ENCODE measurements at places on chromosomes 3 and 15.

- DNase-seq = no peak
Observed at GRCh38 chr3:147945968-147946519, 536.9 kb downstream of the ZIC1 start.

DNA sequence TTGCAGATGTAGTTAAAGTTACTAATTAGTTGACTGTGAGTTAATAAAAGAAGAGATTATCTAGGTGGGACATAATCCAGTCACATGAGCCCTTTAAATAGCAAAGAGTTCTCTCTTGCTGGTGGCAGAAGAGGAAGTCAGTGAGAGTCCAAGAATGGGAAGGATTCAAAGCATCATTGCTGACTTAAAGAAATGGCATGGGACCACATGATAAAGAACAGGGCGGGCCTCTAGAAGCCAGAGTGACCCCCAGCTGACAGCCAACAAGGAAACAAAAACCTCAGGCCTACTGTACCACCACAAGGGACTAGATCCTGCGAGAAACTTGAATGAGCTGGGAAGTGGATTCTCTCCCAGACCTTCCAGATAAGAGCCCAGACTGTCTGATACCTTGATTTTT lies 447.2 kb upstream of the CCDC54 start:
- no peak for DNase-seq

DNA sequence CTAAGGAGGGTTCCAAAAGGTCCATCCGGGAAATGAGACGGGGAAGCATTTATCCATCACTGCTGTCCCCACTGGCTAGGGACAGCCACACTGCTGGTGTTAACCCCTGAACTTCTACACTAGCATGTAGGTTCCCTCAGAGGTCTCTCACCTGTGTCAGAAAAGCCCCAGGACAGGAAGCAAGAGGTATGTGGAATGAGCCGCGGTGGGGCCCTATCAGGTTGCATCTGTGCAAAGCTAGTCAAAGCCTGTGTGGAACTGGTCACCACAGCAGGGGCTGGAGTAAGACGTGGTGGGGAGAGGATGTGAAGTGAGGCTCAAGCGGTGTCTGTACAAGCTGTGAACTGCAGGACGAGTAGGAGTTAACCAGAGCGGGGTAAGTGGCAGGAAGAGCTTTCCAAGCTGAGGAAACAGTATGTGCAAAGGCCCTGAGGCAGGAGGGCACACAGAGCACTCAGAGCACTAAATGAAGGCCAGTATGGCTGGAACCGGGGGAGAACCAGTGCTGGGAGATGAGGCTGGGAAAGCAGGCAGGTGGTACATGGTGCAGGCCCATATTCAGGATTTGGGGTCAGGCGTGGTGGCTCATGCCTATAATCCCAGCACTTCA lies 57.8 kb downstream of the MEGF11 start:
- no peak for DNase-seq

GRCh38 chr3:119849126-119849525 lies 67.2 kb downstream of the NR1I2 start:
- no peak for DNase-seq

DNA sequence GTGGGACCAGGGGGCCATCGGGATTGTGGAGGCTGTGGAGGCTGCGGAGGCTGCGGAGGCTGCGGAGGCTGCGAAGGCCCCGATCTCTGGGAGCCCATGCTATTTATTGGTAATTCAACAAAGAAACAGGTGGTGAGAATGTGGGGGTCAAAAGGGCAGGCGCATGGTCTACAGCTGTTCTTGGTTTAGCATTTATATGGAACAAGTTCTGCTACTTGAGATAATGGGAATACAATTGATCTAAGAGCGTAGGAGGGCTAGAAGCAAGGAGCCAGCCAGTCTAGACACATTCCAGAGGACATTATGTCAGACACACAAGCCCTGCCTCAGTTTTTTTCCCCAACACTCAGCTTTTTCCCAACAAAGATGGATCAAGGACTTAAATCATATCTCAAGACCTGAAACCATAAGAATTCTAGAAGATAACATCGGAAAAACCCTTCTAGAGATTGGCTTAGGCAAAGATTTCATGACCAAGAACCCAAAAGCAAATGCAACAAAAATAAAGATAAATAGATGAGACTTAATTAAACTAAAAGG lies 20.1 kb downstream of the C3orf80 start:
- no peak for DNase-seq

- no peak for DNase-seq
Observed at GRCh38 chr3:70527026-70527425, 214.6 kb upstream of the MDFIC2 start.

- DNase-seq = no peak
Observed at GRCh38 chr15:90286678-90287077, 21.2 kb downstream of the NGRN start.

GRCh38 chr15:100869151-100869999 lies 10.3 kb upstream of the ALDH1A3 start:
- DNase-seq = no peak

DNA sequence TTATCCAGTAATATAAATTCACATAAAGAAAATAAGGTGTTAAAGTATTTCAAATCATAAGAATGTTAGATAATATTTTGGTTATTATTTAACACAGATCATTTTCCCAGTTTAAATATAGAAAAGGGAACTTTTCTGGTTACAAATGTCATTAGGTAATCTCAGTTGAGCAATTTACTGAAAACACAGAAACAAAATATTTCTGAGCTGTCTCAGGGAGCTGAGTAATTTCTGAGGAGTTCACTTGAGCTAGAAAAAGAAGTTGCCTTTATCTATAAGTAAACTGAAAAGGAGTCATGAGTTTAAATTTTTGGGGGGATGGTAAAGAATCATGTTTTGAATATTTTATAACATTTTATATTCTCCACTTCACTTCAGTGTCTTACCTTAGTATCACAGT lies 855.4 kb upstream of the ARPP21 start:
- DNase-seq = no peak

DNA sequence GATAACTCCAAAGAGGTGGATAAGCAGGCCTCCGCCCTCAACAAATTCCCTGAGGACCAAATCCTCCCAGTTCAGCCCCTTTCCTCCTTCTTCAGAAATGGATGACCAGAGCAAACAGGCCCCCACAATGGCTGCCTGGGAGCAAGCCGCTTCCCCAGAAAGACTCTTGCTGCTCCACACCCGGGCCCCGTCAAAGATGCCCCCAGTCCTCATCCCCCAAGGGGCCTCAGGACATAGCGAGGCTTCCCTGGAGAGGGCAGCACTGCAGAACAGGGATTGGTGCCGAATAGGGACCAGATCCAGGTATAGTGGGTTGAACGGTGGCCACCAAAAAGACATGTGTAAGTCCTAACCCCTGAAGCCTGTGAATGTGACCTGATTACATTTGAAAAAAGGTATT lies 502.3 kb downstream of the SHQ1 start:
- DNase-seq = no peak

- DNase-seq = no peak
Observed at GRCh38 chr3:130841357-130841756, 52.5 kb upstream of the ATP2C1 start.

GRCh38 chr3:155745795-155746550 lies 1.1 kb upstream of the PLCH1 start:
- DNase-seq = peak; percentile 69

DNA sequence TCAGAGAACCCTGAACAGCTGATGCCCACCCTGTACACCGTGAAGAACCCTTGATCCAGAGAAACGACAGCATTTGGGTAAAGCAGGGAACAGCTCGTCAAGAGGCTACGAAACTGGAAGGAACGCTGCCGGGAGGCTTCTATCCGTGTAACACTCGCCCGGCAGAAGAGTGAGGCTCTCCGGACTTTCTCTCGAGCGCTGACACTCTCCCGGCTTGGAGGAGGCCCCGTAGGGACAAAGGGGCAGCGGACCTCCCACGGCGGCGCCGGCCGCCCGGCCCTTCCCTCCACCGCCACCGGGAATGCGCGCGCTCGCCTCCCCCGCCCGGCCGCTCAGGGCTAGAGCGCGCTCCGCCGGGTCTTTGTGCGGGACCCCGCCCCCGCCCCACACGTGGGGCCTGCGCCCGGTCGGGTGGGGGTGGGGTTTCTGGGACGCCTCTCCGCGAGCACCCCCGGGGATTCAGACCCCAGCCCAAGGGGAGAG lies 1.7 kb downstream of the HYAL2 start:
- DNase-seq = no peak

DNA sequence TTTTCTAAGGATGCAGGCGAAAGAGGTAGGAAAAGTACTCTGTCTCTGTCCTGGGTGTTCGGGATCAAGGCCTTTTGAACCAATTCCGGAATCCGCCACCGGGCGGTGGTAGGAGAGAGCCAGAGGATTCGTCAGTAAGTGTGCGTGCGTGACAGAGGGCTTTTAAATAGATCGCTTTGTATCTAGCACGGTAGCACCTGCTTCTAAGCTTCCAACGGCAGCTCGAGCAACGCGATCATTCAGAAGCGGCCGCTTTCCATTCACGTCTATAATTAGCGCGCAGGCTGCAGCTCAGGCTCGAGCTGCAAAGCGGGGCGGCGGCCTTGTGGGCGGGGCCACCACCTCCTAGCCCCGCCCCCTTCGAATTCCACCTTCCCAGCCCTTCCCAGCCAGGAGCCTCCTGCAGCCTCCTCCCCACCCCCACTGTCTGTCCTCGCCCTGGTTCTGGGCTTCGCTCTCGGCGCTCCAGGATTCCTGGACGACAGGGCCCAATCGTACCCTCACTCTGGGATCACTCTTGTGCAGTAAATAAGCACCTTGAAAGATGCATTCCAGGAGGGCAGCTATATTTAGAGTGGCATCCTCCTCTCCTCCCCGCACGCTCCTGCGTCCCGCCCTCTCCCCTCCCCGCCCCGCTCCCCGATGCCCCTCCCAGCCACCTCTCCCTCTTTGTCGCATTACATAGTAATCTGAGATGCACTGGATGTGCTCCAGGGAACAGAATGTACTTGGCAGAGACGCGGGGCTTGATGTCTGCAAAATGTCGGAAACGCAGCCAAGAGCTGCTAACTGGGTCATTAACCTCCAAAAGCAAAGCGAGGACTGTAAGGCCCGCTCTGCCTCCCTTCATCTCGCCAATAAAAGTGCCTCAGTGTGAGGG lies 224.1 kb upstream of the TPRG1 start:
- DNase-seq = peak; percentile 85

- DNase-seq = no peak
Observed at GRCh38 chr15:69092159-69092558, 68.3 kb upstream of the GLCE start.

GRCh38 chr3:114218006-114218405 lies 19.4 kb downstream of the ZNF80 start:
- DNase-seq = no peak

DNA sequence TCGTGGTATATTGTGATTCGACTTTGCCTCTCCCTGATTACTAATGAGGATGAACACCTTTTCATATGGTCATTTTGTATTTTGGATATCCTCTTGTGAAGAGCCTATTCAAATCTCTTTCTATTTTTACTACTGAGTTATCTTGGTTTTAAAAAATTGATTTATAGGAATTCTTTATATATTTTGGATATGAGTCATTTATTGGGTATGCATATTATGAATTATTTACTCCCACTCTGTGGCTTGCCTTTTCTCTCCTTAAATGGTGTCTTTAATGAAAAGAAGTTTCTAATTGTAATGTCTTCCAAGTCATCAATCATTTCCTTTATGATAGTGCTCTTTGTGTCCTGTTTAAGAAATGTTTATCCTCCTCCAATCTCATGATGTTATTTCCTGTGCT lies 191.5 kb upstream of the DPH6 start:
- no peak for DNase-seq

DNA sequence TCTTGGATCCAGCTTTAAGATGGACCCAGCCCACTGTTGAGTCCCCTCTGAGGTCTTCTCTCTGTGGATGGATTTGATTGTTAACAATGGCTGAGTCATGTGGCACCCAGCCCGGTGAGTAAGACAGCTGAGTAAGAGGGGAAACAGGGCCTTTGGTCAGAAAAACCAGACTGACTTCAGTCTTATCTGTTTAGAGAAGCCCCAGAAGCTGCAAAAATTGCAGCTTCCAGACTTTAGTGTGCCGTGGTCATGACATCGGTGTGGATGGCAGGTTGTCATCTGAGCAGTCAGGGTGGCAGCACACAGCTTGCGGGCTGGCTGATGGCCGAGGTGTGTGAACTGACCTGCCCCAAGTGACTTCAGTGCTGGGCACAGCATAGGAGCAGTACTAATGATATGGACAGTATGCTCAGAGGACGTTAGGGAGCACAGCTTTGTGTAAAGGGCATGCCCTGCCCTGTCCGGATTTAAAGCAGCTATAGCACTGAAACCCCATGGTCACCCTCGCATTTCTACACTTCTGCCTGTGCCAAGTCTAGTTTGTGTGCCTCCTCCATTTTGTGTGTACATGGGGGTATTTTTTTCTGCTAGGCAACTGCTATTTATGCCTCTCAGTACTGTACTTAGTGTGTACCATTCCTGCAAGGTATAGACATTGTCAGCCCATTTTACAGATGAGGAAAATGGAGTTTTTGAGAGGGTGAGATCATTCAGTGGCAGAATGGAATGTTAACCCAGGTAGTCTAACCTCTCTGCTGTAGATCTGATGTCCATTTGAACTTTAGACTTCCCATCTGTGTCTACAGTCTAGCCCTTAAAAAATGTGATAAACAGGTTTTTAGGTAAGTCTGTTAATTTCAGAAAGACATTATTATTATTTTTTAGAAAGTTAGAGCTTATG lies 44.4 kb downstream of the FLNB start:
- DNase-seq = no peak

DNA sequence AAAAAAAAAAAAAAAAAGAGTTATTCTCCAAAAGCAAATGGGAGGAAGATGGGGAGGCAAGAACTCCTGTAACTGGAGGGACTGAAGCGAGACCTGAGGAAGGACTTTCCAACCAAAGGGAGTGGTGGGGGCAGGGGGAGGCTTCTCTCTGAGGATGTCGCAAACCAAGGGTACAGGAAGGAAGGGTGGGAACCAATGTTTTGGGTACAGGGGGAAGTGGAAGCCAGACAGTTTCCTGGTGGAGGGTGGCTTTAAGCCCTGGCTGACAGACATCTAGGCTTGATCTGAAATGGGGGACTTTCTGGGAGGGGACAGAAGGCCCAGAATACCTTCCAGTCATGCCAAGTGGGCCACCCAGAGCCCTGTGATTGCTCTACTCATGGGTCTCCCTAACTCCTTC lies 27.0 kb downstream of the VIPR1 start:
- DNase-seq = no peak

GRCh38 chr15:62323353-62323890 lies 158.3 kb upstream of the C2CD4B start:
- no peak for DNase-seq

- no peak for DNase-seq
Observed at GRCh38 chr15:90002428-90002844, 1.3 kb downstream of the ZNF710 start.

GRCh38 chr3:185595526-185595925 lies 9.4 kb downstream of the SENP2 start:
- DNase-seq = no peak

All from NCI-H524 treated with DMSO at 0.1 percent for 48 hours (cell line).